NCI-H82 (cell line): ENCODE measurements at places on chromosomes 1 and 21.

- DNase-seq = peak; percentile 88
Measured at GRCh38 chr1:200670242-200671118, 773 bp upstream of the DDX59 start.

GRCh38 chr1:54439550-54440223, 33.5 kb upstream of the SSBP3 start:
- DNase-seq = no peak

DNA sequence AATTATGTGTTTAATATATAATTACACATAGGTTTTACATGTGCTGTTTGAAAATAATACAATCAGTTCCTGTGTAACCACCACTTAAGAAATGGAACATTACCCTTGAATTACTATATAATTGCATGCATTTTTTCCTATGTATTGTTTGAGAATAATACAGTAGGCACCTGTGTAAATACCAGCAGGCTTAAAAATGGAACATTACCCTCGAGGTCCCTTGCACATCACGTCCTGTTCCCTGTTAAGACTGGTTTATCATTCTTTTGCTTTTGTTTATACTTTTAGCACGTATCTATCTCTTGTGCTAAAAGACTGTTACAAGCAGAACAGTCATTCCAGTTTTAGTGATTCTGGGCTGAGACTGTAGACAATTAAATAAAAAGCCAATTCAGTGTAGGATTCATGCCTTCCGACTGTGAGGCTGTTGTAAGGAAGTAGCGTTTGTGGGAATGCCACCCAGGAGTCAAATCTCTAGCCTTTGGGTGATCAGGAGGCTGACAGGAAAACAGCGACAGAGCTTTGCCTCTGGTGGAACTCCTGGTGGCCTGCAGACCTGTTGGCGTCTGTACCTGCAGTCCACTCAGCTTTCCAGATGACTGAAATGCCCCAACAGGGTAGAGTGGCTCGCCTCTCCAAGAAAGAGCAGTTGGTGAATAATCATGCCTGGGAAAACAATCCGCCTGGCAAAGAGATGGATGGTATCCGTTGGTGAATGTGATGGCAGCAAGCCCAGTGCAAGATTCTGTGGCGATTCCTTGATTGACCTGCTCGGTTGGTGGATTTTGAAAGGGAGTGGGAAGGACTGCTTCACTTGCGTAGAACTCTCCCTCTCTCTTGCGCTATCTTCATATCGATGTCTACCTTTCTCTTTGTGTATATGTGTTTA, 58.0 kb downstream of the DISC1 start:
- DNase-seq = no peak

DNA sequence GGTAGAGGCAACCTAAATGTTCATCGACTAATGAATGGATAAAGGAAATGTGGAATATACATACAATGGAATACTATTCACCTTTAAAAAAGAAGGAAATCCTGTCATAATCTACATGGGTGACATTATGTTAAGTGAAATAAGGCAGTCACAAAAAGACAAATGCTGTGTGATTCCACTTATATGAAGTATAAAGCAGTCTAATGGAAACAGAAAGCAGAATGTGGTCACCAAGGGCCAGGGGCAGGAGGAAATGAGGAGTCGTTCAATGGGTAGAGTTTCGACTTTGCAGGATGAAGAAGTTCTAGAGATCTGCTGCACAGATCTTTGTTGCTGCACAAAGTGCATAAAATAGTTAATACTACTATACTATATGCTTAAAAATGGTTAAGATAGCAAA, 7.8 kb downstream of the DIPK1A start:
- no peak for DNase-seq

DNA sequence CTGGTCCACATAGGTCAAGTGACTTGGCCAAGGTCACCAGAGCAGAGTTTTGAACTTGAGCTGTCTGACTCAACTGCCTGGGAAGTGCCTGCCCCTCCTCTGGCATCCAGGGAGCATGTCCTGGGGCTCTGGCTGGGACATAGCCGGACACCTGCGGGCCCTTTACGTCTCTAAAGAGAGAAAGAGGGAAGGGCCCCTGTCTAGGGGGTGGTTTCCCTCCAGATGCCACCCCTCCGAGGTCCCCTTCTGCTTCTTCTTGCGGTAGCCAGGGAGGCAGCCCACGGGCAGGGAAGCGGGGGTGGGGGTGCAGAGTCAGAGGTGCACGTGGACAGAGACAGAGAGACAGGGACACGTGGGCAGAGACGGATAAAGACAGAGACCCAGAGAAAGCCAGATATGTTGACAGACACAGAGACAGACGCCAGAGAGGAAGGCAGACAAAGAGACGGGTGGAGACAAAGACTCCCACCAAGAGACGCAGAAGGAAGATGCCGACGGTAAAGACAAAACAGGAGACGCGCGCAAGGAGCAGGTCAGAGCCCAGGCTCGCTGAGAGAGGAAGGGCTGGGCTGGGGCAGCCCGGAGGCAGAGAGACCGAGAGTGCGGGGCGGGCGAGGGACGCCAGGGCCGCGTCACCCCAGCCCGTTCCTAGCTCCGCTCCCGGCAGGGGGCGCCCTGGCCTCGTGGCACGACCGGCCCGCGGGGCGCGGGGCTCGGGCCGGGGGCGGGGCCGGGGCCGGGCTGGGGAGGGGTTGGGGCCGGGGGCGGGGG, 458 bp upstream of the ALPL start:
- DNase-seq = peak; percentile 90

DNA sequence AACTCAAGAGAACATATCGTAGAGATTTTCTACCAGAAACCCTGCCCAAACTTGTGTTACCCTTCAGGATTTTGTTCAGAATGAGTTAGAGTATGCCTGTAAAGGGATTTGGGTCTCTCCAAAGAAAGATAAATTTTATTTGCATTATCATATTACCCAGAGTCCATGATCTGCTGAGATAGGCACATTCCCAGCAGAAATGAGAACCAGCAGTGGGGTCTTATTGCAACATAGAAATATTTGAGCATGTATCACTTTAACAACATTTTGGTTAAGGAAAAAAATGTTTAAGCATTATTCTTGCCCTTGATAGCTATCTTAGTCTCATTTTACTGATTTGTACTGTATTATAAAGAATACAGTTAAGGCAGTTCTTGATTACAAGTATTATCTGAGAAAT, 10.6 kb downstream of the VCAM1 start:
- no peak for DNase-seq

DNA sequence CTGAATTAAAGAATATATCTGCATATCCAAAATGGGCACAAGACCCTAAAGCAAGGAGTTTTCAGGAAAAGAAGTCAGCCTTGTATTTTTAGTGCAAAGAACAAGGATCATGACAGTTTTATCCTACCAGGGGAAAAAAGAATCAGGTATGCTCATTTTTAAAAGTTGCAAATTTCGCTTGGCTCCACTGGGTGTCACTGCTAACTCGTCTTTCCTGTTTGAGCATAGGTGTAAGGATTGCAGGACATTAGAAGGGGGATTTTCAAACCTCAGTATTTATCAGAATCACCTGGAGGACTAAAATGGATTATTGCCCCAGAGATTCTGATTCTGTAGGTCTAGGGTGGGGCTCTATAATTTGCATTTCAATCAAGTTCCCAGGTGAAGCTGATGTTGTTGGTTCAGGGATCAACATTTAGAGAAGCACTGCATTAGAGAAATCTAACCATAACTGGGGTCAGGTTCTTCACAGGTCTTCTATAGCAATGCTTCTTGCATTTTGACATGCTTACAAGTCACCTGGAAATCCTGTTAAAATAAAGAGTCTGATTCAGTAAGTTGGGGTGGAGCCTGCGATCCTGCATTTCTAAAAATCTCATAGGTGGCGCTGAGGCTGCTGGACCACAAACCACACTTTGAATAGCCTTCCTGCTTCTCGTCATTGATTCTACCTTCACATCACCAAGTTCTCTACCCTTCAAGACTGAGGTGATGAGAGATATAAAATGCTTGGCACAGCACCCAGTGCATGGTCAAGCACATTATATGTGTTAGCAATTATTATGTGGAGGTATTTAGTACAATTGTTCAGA, 39.6 kb downstream of the NUF2 start:
- peak; percentile 66 for DNase-seq

DNA sequence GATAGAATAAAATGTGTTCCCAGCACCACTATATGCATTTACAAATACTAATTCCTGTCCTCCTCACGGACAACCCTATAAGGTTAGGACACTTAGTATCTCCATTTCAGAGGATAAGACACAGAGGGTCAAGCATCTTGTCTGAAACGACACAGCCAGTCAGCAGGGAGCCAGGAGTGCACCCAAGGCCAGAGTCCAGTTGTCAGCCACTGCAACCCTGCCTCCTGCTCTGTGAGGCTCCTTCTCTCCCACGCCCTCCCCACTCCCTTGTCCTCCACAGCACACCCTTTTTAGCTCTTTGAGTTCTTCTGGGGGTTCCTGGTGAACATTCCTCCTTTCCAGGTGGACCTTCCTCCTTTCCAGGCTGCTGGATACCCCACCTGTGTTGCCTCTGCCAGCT, 119.0 kb upstream of the TNR start:
- no peak for DNase-seq

GRCh38 chr1:47978486-47978885, 18.7 kb downstream of the TRABD2B start:
- DNase-seq = no peak

DNA sequence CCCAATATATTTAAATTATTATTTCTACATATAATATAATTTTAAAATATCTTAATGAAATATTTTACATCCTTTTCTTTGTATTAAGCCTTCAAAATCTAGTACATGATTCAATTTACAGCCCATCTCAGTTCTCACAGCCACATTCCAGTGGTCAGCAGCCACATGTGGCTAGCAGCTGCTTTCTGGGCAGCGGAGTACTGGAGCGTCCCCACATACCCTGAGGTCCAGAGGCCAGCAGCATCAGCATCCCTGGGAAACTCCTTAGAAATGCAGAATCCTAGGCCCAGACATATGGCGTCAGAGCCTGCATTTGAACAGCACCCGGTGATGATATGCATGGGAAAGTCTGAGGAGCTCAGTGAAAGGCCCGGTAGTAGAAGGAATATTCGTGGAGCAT, 8.6 kb upstream of the LHX4 start:
- DNase-seq = no peak

DNA sequence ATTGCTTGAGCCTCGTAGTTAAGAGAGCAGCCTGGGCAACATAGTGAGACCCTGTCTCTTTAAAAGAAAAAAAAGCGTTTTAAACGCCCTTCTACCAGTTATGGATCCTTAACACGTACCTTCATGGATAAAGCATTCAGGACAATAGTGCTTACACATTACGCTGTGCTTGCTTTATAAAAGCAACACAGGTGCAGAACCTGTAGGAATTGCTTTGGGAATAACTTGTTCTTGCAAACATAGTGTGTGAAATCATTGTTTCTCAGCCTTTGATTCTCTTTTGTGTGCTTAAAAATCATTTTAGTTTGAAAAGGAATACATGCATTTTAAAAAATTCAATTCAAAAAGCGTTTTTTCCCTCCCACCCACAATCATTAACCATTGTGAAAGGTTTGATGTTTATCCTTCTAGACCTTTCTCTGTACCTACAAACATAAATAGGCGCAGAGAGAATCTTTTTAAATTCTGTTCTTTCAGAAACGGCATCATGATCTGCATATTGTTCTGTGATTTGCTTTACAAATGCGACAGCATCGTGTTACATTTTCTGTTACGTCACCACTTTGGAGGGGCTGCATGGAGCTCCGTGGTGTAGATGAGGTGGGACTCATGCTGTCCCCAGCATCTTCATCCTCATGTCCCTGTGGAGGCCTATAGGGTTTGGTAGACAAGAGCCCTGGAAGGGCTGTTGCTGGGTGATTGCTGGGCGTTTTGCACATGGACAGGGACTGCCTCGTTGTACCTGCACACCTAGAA, 54.6 kb downstream of the SPSB1 start:
- DNase-seq = no peak

DNA sequence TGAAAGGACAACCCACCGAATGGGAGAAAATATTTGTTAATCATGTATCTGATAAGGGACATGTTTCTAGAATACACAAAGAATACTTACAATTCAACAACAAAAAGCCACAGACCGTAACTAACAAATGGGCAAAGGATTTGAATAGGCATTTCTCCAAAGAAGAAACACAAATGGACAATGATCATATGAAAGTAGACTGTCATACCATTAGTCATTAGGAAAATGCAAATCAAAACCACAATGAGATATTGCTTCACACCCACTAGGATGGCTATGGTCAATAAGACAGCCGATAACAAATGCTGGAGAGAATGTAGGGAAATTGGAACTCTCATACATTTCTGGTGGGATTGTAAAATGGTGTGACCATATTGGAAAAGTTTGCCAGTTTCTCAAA, 367.2 kb upstream of the SGIP1 start:
- DNase-seq = no peak

DNA sequence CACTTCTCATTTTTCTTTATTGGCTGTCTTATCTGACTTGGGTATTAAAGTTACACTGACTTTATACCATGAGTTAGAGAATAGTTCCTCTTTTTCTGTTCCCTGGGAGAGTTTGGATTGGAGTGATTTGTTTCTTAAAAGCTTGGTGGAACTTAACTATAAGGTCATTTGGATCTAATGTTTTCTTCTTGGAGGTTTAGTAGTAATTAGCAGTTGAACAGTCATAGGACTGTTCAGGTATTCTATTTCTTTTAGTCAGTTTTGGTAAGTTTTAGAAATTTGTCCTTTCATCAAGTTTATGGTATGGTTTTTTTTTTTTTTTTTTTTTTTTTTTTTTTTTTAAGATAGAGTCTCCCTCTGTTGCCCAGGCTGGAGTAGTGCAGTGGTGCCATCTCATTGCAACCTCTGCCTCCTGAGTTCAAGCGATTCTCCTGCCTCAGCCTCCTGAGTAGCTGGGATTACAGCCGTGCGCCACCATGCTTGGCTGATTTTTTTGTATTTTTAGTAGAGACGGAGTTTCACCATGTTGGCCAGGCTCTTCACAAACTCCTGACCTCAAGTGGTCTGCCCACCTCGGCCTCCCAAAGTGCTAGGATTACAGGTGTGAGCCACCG, 6.3 kb downstream of the TTC3 start:
- no peak for DNase-seq

DNA sequence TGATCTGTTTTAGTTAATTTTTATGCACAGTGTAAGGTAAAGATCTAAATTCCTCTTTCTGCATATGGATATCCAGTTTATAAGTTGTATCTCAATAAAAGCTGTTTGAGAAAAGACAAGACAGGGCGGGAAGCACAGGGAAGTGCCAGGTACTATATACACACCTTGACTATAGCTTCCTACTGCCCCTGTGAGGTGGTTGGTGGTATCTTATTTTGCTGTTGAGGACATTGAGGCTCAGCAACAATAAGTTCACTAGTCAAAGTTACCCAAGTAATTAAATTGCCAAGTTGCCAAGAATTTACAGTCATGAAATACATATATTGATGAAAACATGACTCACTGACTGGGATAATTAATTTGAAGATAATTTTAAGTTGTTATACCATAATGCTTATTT, 109.1 kb downstream of the CD247 start:
- peak; percentile 58 for DNase-seq

- DNase-seq = no peak
Measured at GRCh38 chr21:32894321-32894720, 122.8 kb upstream of the PAXBP1 start.
